ENCODE measurements at places on chromosomes 2 and 18.
A peak's percentile ranks its signal among the peaks of the same experiment; 100 is the strongest.

DNA sequence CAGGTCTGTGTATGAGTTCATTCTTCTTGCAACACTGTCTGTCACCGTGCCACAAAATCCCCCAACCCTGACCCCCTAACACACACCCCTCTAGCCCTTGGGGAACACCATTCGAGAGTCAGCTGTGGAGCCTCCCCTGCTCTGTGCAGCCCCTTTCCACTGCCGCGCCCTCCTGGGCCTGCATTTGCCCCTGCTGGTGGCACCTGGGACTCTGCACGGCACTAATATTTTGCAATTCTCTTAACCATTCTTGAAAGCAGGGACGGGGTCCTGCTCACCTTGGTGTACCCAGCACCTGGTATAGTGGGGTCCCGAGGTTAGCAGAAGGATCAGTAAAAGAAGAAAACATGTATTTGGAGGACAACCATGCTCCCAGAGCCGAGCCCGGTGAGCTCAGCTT, 124.0 kb downstream of the HDAC4 start:
- no peak for DNase-seq

DNA sequence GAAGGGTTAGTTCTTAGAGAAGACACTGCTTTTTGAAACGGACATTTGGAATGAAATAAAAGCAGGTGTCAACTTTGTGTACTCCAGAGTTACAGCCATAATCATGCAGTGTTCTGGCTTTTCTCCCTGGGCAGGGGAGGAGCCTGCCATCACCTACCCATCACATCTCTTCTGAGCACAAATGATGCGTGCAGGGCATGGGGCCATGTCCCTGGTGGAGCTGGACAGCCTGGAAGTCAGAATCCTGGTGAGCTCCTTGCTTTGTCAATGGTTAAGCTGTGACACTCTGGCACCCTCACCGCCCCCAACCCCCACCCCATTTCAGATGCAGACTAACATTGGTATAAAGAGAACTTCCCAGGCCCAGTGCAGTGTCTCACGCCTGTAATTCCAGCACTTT, 53.1 kb downstream of the PDCL3 start:
- DNase-seq, result no peak

DNA sequence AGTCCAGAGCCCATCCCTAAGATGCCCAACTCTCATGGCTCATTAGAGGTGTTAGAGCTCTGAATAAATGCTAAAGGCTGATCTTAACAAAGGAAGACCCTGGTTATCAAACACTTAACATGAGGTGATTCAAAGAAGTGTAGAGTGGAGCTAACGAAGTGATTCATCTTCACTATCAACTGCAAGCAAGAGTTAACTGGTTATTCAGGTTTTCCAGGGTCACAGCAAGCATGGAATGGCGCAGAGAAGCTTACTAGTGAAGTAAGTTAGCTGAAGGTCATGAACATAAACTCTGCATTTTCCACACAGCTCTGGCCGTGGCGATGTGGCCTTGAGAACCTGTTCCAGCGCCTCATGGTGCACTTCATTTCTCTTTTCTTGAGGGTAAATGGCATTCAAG, 17.0 kb downstream of the RND3 start:
- DNase-seq, result no peak

- no peak for DNase-seq
Observed at GRCh38 chr2:128894896-128895295, 576.2 kb upstream of the HS6ST1 start.

- DNase-seq, result no peak
Observed at GRCh38 chr2:224937887-224938286, 104.4 kb downstream of the DOCK10 start.

- no peak for DNase-seq
Observed at GRCh38 chr2:213036836-213037235, 114.6 kb downstream of the IKZF2 start.

DNA sequence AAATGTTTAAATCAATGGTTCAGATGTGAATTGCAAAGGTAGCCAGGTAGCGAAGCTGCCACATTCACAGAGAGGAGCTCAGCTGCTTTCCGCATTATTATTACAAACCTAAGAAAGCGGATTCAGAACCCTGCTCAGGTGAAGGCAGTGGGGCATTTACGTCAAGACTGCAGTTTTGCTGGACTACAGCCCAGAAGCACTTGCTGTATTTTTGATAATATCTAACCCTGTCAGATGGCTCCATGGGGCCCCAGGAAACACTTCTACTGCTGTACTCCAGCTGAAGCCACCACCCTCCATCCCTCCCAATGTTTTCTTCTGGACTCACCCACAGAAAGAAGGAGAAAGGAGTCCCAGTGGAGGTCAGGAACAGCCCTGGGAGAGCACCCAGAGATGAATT, 96.9 kb downstream of the TPO start:
- DNase-seq, result no peak

- no peak for DNase-seq
Observed at GRCh38 chr18:58922995-58923394, 58.3 kb downstream of the ZNF532 start.

- DNase-seq, result no peak
Observed at GRCh38 chr2:28904295-28904694, 9.8 kb downstream of the WDR43 start.

GRCh38 chr18:12085136-12085535, 8.5 kb upstream of the ANKRD62 start:
- DNase-seq, result no peak

- no peak for DNase-seq
Observed at GRCh38 chr2:225488743-225489142, 89.2 kb downstream of the NYAP2 start.

DNA sequence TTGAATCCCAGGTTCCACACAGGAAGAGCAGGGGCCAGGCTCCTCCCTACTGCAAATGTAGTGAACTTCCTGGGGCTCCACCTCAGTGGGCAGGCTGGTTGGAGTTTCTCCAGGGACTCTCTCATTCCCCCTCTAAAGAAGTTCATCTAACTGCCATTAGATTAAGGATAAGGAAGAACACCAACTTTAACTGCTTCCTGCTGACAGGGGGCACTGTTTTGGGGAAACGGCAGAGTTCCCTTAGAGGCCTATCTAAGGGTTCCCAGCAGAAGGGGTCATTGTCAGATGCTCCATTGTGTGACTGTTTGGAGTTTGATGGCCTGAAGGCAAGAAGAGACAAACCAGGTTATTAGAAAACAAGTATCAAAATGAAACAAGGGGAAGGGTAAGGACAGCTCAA, 2159.7 kb upstream of the PIK3C3 start:
- DNase-seq, result no peak

DNA sequence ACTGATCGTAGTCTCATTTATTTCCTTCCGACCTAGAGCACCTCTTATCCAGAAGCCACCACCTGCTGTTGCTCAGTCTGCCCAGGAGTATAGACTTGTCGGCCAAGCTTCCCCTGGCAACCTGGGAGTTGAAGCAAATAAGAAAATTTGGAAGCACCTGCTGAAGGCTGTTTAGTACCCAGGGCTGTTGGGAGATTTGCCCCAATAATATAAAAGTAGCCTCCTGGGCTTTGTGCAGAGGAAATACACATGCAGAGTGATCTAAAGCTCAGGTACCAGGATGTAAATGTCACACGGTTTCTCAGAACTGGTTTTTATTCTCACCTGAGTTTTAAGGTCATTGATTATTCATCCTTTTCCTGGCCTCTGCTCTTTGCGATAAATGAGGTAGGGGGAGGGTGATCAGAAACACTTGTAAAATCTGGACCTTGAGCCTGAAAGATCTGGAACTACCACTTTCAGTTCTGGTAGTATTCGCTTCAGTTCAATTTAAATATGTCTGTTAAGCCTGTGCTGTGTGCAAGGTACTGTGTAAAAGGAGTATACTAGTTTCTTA, 789 bp upstream of the COX7A2L start:
- DNase-seq, result no peak

DNA sequence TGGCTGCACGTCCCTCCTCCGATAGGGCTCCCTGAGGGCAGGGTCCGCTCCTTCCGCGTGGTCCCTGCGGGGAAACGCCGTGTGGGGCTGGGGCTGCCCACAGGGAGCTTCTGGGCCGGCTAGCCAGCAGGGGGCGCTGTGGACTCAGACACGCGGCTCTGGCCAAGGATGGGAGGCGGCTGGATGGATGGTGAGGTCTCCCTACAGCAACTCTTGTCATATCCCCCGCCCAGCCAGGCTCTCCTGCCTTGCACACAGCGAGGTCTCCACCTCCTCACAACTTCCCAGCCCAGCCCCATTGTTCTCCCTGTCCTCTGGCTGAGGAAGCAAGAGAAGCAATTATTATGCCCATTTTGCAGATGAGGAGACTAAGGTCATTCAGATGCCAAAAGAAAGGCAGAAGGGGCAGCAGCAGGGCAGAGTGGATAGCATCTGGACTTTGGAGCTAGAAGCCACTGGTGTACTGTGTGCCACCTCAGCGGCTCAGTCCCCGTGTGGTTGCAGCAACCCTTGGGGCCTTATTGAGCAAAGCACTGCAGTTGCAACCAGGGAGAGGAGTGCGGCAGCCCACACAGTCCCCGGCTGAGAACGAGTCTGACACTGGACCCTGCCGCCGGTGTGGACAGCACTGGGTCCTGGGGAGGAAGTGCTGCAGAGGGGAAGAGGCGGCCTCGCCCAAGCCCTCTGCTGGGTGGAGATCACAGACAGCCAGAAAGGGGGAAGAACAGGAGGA, 99.0 kb downstream of the ZFP36L2 start:
- peak; percentile 92 for DNase-seq

DNA sequence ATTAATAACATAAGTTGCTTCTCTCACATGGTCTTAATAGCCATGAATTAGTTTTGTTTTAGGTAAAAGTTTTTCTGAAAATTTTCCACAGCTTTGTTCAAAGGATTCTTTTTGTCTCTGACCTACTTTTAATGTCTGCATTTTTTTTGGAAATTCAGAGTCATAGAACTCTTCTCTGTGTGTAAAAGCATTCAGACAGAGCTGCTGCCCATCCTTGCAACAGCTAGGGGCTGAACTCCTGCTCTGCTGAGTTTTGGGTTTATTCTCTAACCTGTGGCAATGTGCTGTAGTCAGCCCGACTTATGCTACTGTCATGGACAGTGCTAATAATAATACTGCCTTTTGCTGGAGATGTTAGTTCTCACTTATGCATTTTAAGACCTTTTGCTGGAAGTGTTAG, 44.1 kb downstream of the RALBP1 start:
- no peak for DNase-seq

DNA sequence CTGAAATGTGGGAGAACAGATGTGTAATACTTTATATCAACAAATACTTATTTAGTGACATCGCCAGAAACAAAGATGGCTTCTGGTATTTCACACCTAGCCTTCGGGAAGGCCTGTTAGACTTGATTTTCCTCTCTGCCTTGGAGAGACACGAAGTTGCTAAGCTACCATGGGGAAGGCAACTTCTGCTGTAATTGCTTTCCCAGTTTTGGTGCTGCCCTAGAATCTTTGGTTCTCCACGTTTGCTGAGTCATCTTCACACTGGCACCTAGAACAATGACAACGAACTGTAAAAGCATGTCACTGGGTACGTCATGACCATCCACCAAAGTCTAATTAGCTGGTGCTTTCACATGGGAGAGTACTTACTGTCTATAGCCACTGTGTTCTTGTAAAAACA, 58.7 kb upstream of the ACTR3 start:
- no peak for DNase-seq

DNA sequence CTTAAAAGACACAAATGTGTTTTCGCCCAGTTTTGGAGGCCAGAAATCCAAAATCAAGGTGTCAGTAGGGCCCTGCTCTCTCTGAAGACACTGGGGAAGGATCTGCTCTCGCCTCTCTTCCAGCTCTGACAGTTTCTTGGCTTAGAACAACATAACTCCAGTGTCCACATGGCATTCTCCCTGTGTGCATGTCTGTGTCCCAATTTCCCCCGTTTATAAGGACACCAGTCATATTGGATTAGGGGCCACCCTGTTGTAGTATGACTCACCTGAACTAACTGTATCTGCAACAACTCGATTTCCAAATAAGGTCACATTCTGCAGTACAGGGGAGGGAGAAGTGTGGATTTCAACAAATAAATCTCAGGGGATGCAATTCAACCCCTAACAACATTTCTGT, 263.2 kb downstream of the SS18 start:
- DNase-seq, result no peak

GRCh38 chr2:101617796-101618195, 79.7 kb upstream of the MAP4K4 start:
- no peak for DNase-seq

DNA sequence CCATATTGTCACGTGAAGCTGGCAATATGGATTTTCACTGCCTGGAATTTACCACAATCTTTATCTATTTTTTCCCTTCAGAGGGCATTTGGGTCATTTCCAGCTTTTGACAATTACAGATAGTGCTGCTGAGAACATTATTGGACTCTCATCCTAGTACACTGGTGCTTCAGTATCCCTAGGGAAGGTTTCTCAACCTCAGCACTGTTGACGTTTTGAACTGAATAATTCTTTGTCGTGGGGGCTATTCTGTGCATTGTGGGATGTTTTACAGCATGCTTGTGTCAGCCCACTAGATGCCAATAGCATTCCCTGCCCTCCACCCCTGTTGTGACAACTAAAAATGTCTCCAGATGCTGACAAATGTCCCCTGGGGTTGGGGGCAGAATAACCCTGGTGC, 185.7 kb downstream of the TPGS2 start:
- no peak for DNase-seq

DNA sequence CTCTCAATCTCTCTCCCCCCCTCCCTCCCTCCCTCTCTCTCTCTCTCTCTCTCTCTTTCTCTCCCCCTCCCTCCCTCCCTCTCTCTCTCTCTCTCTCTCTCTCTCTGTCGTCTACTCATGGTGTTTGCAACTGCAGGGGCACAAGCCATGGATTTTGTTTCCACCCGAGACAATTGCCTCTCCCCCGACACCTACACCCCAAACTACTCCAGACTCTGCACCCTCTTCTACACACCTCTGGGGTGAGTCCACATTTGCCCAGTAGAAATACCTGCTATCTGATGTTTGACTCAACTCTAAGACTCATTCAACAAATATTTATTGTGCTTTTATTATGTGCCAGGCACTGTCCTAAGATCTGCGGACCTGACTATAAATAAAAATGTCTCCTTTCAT, 93.7 kb downstream of the TMEM17 start:
- DNase-seq, result no peak

DNA sequence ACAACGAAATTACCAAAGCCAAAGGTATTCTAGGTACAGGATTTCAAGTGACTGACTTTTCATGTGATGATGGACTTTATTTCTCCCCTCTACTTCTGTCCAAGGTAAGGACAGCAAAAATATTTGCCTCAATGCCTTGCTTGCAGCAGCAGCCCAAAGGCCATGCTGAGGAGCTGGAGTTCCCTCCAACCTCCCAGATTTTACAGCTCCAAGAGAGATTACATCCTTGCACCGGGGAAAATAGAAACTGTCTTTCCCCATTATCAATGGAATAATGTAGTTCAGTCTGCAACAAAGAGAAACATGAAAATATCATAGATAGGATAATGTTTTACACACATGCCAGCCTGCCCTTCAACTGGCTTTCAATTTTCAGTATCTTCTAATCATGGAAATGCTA, 13.5 kb downstream of the HSPD1 start:
- DNase-seq, result no peak

GRCh38 chr18:28961669-28962228, 784.8 kb upstream of the CDH2 start:
- no peak for DNase-seq

All from activated CD8-positive, alpha-beta memory T cell treated with anti-CD3 and anti-CD28 coated beads for 1 hour (primary cell).